ENCODE measurements at places on chromosomes 4 and X.
A peak's percentile ranks its signal among the peaks of the same experiment; 100 is the strongest.

- no peak for DNase-seq
Observed at GRCh38 chrX:94830717-94831116, 1156.7 kb downstream of the FAM133A start.

DNA sequence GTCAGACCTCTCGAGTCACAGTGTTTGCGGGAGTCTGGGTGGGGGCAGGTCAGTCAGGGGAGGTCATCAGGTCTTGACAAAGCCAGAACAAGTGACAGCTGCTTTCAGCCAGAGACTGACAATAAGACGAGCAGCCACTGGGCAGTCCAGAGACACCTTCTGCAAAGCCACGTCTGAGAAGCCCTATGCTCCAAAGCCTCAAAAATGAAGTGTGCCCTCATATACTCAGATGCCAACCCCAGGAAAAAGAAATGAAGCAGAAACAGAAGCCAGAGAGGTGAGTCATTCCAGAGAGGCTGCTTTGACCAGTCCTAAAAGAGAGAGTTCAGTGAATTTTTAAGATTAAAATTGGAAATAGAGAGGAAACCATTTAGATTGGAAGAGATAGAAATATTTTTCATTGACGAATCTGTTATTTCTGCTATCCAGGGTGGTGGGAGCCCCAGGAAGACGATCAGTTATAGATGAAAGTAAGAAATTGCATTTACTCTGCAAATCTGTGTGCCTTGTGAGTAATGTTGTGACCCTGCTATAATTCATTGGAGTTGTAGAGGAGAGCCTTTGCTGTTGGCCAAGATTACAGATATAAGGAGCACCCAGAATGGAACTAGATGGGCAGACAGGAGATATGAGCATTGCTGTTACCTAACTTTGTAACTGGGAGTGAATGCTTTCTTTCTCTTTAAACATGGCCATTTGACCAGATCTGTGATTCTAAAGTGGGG is 77.9 kb downstream of the LRRC66 start:
- DNase-seq: no peak

DNA sequence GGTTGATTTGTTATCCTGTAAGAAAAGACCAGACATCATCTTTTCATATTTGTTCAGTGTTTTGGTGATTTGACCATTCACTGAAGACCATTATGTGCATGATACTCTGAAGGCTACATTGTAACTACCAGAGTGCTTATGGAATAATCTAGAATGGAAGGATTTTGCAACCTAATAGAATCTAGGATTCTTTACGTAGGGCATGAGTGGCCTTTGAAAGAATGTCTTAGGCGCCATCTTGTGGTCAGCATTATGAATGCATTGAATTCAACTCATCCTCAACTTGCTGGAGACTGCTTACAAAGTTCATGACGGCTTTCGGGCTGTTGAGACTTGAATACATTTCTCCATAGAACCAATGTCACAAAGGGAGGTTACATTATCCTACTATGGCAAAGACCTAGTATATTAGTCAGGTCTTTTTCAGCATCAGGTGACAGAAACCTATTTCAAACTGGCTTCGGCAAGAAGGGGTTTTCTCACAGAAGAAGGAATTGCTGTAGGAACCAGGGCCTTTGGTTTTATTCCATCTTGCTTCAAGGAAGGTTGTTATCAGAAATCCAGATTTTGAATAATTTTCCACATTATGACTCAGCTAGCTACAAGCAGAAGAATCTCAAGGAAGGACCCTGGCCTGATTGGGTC is 104.1 kb downstream of the GPAT3 start:
- DNase-seq: peak; percentile 28

DNA sequence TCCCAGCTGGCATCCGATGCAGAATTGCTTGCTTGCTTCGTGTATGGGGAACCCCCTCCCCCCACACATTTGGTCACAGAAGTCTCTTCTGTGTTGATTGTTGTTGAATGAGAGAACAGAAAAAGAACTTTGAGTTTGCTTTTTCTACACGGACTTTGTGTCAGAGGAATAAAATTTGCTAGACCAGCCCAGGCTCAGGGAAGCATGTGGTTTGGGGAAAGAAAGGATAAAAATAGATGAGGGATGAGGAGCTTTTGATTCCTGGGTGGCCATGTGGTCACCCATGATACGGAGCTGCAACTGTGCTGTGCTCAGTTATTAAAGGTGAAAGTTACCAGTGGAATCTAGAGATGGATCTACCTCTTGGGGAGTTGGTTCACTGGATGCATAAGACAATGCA is 34.2 kb upstream of the ESX1 start:
- DNase-seq: no peak

- no peak for DNase-seq
Observed at GRCh38 chr4:74108457-74109115, 9.6 kb upstream of the CXCL2 start.

GRCh38 chr4:87849612-87850011 is 16.8 kb downstream of the MEPE start:
- no peak for DNase-seq
